Activated CD4-positive, alpha-beta T cell treated with anti-CD3 and anti-CD28 coated beads, Interleukin-2, Interleukin-6, amounts not matched to agents 100 ng/mL and 50 ng/mL, durations not matched to agents 16 hours and 8 hours (primary cell): ENCODE measurements at places on chromosomes 12 and 14.

GRCh38 chr12:13154831-13155230, 41.7 kb upstream of the EMP1 start:
- DNase-seq, result no peak

GRCh38 chr14:47846008-47846407, 170.6 kb upstream of the MDGA2 start:
- no peak for DNase-seq

GRCh38 chr12:31749024-31749704, 20.3 kb upstream of the AMN1 start:
- DNase-seq, result peak; percentile 93

DNA sequence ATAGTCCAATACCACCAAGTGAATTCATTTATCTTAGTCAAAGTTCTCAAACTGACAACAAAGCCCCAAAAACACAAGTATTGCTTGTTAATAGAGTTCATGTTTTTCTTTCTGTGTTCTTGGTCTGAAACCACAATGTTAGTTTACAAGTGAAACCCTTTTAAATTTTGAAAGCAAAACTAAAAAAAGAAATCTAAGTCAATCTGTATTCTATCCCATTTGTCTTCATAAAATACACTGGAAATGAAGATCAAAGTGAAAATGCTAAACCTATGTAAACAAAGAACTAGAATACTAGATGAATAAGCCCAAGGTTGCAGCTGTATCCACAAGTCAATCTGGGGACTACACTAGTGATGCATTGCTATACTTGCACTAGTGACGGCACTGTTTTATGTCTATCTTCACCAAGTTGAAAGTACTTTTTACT, 10.4 kb downstream of the MAP4K5 start:
- peak; percentile 69 for DNase-seq

DNA sequence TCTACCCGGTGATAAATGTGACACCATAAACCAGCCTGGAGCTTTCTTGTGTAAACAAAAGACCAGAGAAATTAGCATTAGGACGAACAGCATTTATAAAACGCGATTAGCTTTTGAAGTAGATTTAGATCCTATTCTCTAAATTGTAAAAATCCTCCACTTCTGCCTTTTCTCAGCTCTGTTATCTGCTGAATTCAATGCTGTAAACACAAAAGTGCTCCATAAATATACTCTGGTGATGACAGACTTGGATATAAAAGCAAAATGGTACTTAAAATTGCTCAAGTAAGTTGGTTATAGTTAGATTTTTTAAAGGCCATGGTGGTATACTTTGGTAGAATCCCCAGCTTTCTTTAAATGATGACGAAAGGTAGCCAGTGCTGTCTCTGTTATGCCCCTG, 114.6 kb upstream of the RMST start:
- no peak for DNase-seq

DNA sequence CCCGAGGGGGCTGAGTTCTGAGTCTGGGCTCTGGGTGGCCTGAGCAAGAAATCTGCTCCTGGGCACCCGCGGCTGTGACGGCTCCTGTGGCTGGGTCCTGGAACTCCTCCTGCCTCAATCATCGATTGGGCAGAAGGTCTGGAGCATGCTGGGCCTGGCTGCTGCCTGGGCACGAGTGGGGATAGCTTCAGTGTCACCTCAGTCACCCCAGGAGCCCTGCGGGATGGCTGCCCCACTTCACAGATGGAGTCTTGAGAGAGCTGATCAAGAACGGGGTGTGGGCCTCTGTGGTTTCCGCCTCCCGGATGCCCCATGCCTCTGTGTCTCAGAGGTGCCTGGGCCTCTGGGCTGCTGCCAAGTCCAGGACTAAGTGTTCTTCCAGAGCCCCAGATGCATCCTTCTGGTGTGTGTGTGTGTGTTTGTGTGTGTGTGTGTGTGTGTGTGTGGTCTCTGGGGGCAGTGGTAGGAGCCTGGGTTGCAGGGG, 185.6 kb upstream of the C14orf180 start:
- peak; percentile 62 for DNase-seq

GRCh38 chr14:36317650-36318049, 2.8 kb downstream of the MBIP start:
- no peak for DNase-seq

GRCh38 chr14:89246290-89246689, 170.7 kb downstream of the FOXN3 start:
- no peak for DNase-seq

DNA sequence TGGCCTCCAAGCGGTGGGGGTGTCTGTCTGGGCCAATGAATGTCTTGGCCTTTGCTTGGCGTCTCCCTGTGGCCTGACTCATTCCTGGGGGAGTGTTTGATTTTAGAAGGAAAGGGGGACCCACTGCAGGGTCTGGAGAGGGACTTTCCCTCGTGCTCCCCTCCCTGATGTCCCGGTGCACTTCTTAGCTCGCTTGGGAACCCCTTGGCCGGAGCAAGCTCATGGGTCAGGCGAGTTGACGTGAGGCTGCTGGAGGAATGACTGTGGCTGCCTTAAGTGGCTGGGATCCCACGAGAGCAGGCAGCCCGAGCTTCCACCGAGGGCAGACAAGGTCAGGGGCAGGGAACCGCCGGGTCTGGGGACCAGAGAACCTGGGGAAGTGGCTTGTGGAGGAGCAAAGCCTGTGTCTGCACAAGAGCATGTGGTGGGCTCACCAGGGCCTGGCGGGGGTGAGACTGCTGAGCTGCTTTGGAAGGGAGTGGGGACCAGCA, 218.4 kb upstream of the C14orf180 start:
- no peak for DNase-seq

DNA sequence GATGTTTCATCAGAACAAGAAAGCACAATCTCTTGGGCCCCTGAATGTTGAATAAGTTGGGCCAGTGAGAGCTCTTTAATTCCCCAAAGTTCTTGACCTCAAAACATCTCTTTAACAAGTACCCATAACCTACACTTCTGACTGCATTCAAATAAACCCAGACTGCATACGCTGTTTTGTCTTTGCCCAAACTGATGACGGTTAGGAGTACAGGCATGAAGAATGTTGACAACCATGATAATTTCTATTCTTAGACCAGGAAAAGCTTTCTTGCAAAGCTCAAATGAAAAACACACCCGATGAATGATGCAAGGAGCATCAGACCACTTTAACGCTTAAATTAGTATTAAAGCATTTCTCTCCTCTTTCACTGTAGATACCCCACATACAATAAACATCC, 11.7 kb upstream of the RAB3IP start:
- no peak for DNase-seq

DNA sequence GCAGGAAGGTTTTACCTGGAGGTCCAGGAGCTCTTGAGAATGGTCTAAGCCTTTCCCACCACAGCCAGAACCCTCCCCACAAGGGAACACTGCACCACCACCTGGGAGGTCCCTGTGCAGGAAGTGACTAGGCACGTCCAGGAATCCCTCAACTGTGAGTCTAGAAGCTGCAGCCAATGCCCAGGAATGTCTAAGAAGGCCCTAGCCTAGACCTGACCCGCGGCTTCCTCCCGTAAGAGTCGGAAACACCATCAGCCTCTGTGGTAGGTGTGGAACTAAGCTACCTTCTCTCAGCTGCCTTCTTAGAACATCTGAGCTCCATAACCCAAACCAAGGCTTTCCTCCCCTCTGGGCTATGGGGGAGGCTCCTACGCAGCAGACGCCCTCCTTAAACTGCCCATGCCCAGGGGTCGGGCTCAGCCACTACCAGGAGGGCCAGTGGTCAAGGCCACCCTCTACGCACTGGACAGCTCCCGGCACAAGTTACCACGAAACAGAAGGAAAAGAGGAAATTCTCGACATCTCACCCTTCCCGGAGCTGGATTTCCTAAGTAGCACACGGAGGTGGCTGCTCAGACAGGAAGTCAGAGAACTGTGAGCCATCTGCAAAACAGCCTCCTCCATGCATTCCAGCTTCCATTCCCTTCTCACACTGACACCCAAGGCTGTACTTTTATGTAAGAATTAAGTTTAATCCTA, 25.5 kb downstream of the ZFYVE21 start:
- no peak for DNase-seq

DNA sequence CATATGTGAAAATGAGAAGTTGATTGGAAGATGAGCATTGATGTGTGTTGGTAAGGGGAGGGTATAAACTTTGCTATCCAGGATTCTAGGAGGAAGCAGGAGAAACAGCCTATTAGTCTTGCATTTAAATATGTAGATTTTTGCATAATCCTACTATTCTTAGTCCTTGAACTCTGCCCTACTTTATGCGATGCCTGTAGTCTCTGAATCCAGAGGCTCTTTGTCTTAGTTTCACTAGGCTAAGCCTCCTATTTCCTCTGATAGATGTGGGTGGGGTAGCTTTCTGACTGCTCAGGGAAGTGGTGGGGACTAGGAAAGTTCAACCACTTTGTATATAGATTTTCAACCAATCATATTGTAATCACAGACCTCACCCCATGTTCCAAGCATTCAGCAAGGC, 49.5 kb upstream of the KCNC2 start:
- no peak for DNase-seq

GRCh38 chr12:7017870-7018349, 366 bp downstream of the LPCAT3 start:
- no peak for DNase-seq

DNA sequence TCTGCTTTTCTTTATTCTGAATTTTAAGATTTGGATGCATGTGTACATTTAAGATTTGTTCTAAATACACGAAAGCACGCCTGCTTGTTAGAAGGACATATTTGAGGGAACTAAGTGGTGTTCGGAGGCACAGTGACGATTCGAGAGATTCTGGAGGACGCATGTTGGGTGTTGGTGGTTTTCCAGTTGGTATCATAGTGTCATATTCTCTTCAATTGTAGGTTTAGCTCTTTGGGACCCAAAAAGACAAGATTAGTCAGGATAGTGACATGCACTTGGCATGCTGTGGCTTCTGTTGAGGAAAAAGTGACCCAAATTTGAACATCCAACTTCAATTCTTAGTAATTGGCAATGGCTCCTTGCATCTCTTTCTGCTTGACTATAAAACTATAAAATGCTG, 30.1 kb downstream of the PRKCH start:
- DNase-seq, result no peak

GRCh38 chr14:104184506-104184905, 46.1 kb downstream of the KIF26A start:
- DNase-seq, result no peak

- DNase-seq, result no peak
Observed at GRCh38 chr12:56522411-56523193, 982 bp downstream of the RBMS2 start.

DNA sequence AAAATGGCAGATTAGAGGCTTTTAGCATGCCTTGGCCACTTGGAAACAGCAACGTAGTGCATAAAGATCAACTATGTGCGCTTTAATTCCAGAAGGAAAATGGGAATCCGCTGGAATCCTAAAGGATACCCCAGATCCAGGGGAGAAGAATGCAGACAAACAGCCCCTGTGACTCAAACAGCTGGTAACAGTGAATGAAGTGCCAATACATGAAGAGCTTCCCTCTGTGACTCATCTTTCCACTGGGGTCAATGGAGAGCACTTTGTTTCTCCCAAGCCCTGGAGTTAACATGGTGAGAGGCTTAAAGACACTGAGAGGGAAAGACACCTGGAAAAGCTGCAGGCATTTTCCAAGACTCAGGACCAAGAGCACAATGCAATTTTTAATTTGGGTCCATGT, 263.1 kb downstream of the CEP128 start:
- DNase-seq, result no peak

GRCh38 chr14:68124050-68124449, 304.5 kb downstream of the RAD51B start:
- peak; percentile 4 for DNase-seq

GRCh38 chr14:53655080-53655785, 301.4 kb downstream of the BMP4 start:
- DNase-seq, result no peak

DNA sequence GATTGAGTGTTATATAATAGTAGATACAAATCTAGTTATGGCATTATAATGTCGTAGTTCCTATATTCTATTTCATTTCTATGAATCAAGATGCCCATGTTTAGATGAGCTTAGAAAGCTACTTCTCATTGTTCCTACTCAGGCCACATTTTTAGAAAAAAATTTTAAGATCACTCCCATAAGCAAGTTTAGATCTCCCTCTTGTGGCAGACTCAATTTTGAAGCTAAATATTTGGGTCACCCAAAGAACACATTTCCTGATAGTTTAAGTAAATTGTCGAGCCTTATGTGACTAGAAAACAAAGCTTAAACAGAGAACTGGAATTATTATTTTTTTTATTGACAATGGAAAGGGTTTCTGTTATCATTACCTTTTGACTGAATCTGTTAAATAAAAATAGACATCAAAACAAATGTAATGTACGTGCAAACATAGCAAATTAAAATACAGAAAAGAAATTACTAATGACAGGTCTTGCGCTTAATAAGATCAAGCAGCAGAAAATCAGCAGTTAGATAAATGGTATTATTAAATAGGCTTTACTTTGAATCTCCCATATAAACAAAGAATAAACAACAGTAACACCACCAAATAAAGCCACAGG, 180.2 kb downstream of the ACSS3 start:
- no peak for DNase-seq

- no peak for DNase-seq
Observed at GRCh38 chr14:88986146-88986841, 161.8 kb downstream of the TTC8 start.

GRCh38 chr12:27460471-27460978, 14.0 kb downstream of the SMCO2 start:
- peak; percentile 84 for DNase-seq

DNA sequence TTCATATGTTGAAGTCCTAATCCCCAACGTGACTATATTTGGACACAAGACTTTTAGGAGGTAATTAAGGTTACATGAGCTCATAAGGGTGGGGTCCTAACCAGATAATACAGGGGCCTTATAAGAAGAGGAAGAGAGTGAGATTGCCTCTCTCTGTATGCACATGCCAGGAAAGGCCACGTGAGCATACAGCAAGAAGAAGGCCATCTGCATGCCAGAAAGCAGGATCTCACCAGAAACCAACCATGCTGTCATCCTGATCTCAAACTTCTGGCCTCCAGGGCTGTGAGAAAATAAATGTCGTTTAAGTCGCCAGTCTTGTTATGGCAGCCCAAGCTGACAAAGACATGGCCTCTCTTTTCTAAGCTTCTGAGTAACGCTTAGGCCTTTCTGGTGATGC, 69.0 kb upstream of the GPHB5 start:
- DNase-seq, result no peak

- no peak for DNase-seq
Observed at GRCh38 chr14:51738754-51739153, 87.0 kb downstream of the FRMD6 start.

GRCh38 chr14:63174760-63175191, 29.5 kb upstream of the RHOJ start:
- peak; percentile 14 for DNase-seq

GRCh38 chr14:98960617-98961013, 311.4 kb downstream of the BCL11B start:
- no peak for DNase-seq
